ENCODE measurements at places on chromosomes 3 and 15.

DNA sequence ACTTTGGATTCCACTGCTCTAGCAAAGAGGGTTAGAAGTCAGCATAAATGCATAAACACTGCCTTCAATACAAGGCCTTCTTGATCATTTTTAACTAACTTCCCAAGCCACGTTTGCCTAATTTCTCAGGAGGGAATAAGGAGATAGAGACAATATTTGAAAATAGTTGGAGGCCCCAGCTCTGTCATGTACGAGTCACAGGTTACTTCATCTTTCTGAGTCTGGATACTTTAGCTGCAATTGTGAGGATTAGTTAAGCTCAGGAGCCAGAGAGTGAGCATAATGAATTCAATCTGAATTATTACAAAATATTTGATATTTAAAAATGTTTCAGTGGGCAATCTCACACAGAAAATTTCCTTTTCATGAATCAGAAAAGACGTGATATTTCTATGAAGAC is 298.9 kb downstream of the SHOX2 start:
- DNase-seq: peak; percentile 57

- DNase-seq: peak; percentile 100
These were observed 281.0 kb upstream of the TBL1XR1 start for GRCh38 chr3:177478170-177478867.

DNA sequence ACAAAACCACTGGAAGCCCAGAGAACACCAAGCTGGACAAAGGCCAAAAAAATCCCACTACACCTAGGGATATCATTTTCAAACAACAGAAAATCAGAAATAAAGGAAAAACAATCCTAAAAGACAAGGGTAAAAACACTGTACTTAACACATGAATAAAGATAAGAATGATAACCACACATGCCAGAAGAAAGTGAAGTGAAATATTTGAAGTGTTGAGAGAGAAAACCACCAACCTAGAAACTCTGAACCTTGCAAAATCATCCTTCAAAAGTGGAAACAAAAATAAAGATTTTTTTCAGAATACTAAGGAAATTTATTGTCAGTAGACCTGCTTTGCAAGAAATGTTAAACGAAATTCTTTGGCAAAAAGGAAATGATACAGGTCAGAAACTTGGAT is 45.1 kb downstream of the KPNA1 start:
- peak; percentile 3 for DNase-seq

GRCh38 chr15:96066852-96067495 is 263.5 kb upstream of the NR2F2 start:
- DNase-seq: no peak

DNA sequence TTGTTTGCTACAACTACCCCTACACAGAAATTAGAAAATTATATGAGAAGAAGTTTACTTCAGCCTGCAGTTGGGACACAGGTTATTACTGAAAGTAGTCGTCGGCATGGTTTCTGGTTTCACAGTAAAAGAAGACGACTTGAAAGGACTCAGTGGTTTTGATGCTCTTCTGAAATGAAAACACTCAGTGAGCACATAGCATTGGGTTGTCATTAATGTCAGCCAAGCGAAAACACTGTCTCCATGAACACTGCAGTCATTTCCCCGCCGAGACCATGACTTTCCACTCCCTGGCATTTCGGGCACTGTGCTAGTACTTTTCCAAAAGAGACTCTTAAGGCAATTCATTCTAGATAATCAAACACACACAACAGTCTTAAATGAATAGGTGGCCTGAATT is 69.2 kb upstream of the ICE2 start:
- no peak for DNase-seq

DNA sequence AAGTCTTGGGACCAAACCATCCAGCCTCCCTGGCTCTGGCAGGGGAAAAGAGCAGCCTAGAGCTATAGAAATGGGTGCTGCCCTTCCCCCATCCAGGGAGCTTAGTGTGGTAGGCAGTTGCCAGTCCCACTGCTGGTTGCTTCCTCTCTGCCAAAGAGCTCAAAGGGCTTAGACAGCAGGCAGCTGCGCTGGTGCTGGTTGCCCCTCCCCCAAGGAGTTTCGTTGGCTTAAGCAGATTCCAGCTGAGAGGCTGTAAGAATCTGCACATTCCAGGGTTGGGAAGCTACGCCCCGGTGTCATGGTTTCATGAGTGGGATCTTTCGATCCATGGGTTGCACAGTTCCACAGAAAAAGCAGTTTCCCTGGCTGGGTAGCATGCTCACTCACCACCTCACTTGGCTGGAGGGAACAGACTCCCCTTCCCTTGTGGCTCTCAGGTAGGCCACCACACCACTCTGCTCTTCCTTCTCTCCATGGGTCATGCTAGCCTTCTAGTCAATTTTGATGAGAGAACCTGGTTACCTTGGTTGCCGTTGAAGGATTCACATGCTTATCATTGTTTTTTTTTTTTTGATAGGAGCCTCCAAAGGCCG is 195.1 kb downstream of the EPHA6 start:
- DNase-seq: no peak

DNA sequence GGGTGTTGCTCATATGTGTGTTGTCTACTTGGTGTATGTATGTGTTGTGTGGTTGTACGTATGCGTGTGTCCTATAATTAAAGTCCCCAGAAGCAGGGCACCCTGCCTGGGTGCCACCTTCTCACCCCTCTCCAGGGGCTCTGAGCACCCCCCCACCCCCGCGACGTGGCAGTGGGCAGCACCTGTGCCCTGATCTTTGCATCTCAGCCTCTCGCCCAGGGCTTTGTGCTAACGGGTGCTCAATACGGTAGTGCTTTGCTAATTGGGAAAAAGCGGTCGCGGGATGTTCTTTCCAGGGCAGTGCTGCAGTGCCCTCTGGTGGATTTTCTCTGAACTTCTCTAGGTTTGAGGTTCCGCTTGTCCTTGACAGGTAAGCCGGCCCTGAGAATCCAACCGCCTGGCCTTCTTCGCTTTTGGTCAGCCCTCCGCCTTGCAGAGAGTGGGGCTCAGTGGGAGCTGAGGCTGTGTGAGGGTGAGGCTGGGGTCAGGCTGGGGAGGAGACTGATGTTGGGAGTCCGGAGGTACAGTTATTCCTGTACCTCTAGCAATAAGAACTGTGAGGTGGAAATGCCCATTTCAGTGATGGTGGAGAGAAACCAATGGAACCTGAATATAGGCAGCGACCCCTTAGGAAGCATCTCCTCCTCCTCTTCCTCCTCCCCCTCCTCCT is 17.6 kb upstream of the EPHB3 start:
- DNase-seq: peak; percentile 84

DNA sequence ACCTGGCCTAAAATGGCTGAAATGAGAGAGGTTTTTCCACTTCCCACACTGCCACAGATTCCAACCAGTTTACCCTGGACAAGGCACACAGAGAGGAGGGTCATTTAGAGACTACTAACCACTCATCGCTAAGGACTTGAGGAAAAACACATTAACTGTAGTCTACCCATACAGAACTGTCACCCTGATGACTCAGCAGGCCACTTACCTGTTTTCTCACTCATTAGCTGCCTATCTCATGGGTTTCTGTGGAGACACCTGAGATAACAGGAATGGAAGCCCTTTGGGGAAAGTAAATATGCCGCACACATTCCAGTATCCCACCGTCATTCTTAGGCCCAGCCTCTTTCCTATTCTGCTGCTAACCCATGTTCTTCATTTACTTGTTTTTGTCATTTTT is 50.0 kb downstream of the ABCC5 start:
- no peak for DNase-seq

DNA sequence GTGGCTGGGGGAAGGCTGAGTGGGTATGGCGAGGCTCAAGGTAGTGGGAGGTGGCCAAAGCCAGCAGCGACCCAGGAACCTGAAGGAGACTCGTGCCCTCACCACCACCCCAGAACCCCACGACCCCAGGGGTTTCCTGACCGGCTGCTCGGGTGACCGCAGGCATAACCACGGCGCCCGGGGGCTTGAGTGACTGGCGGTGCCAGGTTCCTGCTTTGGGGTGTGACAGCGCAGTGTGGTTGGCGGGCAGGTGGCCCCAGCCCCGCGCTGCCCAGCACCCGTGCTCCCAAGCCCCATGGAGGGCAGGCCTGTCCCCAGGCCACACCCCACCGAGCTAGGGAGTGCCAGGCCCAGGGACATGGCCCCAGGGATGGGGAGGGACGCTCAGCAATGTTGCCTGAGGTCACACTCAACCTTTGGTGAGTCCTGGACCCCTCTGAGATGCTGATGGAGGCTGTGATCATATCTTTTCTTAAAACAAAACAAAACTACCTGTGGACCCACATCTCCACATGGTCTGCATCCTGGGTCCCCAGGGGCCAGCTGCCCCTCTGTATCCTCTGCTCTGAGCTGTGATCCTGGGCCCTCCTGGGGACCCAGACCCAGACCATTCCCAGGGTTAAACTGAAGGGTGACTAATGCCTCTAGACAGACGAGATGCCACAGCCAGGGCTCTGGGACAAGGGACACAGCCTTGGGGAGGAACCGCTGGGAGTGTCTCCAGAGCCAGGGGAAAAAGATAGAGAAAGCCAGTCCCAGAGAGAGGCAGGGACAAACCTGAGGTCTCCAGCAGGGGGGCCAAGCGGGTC is 13.0 kb downstream of the DNAJB8 start:
- DNase-seq: no peak

GRCh38 chr15:67190813-67191212 is 63.6 kb downstream of the AAGAB start:
- no peak for DNase-seq

- no peak for DNase-seq
These were observed 12.0 kb upstream of the LINGO1 start for GRCh38 chr15:77644543-77645247.

- DNase-seq: peak; percentile 47
These were observed 4.6 kb downstream of the TIMP4 start for GRCh38 chr3:12154151-12154550.

DNA sequence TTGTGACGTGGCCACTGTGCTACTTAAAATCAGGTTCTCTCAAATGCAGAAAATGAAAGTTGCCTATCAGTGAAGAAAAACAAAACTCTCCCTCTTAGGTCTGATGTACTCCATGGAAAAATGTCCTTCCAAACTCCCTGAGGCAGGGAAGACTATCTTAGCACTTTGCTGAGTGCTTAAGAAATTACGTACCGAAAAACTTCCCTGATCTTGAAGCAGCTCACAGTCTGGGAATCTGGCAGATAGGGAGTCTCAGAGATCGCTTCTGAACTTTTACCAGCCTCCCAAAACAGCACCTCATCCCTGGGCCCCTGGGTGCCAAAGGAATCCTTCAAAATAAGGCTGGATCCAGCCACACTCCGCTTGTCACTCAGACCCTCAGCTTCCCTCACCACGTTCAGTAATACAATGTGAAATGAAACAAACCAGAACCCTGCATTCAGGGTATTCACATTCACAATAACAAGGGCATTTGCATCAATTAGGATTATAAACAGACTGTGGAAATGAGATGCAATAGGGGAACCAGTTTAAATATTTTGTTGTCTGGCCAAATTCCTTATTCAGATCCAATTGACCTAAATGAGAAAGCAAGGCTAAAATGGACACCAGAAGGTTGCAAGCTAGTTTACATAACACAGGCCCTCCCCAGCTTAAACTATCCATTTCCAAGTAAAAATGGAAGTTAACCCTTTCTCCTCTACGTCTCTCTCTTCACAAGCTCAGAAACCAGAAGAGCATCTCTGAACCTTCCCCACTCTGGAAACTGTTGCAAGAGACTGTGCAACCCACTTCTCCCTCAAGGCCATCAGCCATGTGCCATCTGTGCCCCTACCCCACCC is 20.9 kb downstream of the OSBPL10 start:
- DNase-seq: no peak

DNA sequence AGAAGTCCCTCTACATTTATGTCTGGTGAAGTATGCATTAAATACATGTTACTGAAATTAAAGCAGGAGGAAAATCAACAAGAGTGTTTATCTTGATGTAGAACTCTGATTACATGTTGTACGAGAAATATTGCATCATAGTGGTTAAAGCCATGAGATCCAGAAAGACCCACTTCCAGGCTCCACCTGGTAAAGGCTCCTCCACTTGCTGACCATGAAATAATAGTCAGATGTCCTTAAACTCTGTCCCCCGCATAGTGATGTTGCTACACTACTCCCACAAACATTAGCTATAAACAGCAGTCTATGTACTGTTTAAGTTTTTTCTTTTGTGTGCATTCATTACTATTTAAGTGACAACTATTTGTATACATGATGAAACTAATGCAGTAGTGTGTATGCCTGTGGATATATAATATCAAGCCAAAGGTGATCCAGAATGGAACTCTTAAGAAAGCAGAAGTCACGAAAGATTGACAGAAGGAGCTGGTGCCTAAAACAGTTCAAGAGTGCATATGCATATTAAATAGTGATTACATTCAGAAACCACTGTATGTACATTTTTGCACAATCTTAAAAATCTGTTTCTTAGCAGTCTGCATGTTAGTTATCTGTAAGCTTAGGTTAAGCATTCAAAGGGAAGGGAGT is 264.4 kb upstream of the KCNMB2 start:
- DNase-seq: no peak

- DNase-seq: no peak
These were observed 12.5 kb downstream of the RASA2 start for GRCh38 chr3:141499284-141499683.

- peak; percentile 25 for DNase-seq
These were observed at the start of gene SUSD5 for GRCh38 chr3:33218446-33219174. SUSD5 (minus strand) TSS chr3:33218810; CDS start chr3:33218797, 13 bp downstream.

DNA sequence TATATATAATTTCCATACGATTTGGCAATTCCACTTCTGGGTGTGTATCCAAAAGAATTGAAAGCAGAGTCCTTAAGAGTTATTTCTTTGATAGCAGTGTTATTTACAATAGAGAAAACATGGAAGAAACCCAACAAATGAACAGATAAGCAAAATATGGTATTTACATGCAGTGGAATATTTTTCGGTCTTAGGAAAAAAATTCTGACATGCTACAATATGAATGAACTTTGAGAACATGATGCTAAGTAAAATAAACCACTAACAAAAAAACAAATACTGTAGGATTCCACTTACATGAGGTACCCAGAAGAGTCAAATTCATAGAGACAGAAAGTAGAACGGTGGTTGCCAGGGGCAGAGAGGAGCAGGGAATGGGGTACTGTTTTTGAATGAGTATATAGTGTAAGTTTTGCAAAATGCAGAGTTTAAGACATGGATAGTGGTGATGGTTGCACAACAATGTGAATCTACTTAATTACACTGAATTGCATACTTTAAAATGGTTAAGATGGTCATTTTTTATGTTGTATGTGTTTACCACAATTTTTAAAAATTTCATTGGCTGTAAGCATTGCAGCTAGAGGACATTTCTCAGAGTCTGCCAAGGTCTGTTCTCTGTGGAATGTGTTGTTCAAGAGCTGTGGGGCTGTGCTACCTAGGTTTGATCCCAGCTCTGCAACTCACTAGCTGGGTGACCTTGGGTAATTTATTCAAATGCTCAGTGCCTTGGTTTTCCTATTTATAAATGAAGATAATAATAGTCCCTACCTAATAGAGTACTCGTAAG is 122.1 kb downstream of the MEX3B start:
- no peak for DNase-seq

Measured in fibroblast of mammary gland (primary cell).